ENCODE measurements at places on chromosomes 6 and 20.

GRCh38 chr6:135372758-135373157 is 124.8 kb downstream of the AHI1 start:
- DNase-seq: no peak

DNA sequence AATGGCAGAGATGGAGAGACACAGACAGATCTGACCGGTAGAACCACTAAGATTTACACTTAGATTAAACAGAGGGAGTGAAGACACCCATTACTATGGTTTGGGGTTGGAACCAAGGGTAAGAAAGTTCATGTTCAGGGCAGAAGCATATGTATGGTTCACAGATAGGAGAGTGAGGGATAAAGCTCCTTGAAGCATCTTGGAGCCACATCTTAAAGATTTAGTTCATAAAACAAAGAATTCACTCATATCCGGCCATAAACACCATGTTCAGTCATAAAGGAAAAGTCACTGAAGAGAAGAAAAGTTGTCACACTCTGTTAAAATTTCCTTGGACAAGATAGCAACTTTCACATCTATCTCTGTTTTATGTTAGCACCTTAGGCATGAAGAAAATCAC is 18.0 kb downstream of the STX7 start:
- no peak for DNase-seq

DNA sequence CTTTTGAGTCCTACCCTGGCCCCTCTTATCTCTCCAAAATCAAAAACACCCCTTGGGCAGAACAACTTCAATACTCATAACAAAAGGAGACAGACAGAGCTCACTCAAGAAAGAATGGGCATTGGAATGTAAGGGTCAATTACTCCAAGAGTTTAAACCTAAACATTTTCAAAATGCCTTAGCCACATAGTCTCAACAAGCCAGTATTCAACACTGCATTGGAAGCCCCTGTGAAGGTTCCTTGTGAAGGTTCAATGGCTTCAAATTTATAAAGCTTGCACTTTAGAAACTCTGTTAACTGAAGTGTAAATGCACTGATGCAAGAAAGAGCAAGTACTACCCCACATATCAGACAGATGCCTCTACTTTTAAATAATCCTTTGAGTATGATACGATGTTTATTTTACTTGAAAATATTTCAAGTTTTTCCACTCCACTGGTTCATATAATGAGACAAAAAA is 139.1 kb upstream of the LAMP5 start:
- no peak for DNase-seq

DNA sequence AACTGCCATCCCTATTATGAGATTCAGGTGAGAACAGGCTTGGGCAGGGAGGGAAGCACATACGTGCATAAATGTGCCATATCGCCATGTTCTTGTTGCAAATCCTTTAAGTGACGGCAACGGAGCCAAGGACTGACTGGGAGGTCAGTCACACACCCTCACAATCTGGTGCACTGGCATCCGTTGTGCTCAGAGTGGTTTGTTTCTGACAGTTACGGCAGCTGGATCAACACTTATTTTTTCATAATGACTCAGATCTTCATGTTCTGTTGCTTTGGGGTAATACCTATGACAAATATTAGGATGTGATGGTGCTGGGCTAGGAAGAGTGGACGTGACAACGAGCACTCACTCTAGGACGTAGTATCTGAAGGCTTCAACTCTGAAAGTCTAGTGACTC is 56.2 kb upstream of the PREP start:
- DNase-seq: no peak

GRCh38 chr20:57612436-57612835 is 7.8 kb downstream of the ZBP1 start:
- DNase-seq: no peak

DNA sequence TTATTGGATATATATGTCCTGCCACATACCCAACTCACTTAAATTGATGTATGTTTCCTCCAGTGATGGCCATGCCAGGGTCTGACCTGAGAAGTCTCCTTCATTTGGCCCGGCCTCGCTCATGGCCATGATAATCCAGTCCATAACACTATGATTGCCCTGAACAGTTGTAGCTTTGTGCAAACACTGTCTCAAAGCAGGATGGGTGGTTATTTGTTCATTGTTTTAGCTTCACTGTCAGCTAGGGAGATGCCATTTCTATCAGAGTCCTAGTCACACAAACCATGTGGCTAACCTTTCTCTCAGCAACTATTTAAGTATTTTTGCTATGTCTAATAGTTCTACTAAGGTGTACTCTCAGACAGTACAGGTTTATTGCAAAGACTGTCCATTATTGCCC is 47.6 kb upstream of the ZNF337 start:
- DNase-seq: no peak

- no peak for DNase-seq
These were observed 348.3 kb downstream of the DHX35 start for GRCh38 chr20:39310363-39310995.

- DNase-seq: no peak
These were observed 309.3 kb upstream of the CDYL start for GRCh38 chr6:4466769-4467480.

DNA sequence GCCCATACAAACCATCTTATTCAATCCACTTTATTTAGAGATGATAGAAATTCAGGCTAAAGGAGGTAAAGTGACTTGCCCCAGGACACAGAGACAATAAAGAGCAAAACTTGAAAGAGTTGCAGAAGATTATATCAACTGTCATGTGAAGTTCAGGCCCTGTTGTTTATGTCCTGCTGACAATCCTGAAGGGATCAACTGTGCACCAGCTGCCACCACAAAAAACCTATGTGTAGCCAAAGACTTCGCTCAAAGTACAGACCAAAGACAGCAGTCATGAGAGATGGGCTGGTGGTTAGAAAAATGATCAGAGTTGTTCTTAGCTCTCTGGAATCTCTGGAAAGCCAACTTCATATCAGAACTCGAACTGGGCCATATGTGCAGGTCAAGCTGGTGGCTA is 16.0 kb upstream of the CITED2 start:
- DNase-seq: no peak

DNA sequence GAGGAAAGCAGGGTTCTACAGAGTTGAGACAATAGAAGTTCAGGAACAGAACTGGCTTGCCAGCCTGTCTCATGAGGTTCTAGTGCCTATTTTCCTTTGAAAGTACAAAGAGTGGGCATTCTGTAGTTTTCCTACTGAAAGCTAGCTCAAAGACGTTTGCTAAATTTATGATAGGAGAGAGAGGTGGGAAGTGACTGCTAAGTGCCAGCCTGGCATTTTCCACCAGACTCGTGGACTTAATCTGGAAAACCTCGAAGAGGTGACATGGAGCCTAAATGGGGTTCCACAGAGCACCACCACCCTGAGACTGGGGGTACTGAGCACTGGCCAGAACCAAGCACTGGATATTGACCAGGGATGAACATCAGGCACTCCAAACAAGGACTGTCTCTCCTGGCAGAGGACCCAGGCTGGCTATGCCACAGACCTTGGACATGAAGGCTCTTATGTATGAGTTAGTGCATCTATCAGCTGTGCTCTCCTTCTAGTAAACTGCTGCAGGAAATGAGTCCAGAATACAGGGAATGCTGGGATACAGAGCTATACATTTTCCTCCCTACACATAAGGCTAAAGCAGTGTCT is 7.1 kb downstream of the PEX6 start:
- DNase-seq: no peak

- DNase-seq: no peak
These were observed 418.6 kb downstream of the CDKAL1 start for GRCh38 chr6:20952699-20953474.

GRCh38 chr20:62704341-62704948 is 4.2 kb upstream of the NTSR1 start:
- DNase-seq: no peak

DNA sequence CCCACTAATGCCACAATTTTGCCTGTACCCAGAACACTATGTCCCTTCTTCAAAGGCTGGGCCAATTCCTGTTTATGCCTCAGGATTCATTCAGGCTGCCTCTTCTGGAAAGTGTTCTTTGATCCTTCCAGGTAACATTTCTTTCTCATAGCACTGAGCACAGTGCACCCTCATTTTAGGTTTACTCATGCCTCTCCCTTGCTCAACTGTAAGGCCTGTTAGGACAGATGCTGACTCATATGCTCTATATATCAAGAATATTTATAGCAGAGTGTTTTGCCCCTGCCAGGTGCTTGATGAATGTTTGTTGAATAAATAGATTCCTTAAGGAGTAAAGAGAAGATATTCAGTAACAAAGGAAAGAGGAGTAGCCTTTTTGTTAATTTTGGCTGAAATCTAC is 263.9 kb downstream of the PHF3 start:
- DNase-seq: no peak

DNA sequence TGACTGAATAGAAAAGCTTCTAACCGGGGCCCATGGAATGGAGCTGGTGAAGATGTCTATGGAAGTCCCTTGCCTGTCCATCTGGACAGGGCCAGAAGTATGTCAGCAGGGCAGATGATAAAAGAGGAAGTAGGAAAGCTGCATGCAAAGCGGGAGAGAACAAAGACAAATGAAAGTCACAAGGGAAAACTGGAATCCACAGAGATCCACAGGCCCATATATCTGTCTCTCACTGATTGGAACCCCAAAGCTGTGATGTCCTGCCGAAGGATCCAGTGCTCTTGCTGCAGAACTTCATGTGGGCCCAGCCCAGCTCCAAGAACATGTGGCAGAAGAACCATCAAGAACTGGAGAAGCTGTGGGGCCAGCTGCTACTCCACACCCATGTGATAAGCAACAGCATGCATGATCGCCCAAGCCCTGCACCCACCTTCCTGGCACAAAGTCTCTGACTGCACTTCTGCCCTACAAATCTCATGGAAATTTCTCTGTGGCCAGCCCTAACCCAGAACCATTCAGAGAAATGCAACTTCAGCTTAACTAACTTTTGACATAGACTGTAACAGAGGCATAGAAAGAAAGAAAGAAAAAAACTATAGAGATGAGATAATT is 716.0 kb downstream of the KIF16B start:
- DNase-seq: no peak

DNA sequence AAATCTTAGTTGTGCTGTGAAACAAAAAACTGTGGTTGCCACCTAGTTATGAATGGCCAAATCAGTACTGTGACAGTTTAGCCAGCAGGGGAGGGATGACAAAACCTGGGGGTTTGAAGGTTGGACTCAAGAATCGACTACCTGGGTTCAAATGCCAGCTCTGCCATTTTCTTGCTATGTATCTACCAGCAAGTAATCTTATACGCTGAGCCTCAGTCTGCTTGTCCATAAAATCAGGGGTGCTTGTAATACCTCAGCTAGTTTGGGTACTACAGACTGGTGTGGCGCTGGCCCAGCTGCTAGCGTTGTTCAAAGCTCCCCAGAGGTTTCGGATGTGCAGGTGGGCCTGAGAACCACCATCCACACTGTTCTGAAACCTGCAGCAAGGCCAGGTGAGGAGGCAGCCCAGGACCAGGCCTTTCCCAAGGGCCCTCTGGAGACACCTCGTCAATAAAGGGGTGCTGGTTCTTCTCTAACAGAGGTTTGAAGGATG is 40.4 kb downstream of the TRAM2 start:
- DNase-seq: no peak

DNA sequence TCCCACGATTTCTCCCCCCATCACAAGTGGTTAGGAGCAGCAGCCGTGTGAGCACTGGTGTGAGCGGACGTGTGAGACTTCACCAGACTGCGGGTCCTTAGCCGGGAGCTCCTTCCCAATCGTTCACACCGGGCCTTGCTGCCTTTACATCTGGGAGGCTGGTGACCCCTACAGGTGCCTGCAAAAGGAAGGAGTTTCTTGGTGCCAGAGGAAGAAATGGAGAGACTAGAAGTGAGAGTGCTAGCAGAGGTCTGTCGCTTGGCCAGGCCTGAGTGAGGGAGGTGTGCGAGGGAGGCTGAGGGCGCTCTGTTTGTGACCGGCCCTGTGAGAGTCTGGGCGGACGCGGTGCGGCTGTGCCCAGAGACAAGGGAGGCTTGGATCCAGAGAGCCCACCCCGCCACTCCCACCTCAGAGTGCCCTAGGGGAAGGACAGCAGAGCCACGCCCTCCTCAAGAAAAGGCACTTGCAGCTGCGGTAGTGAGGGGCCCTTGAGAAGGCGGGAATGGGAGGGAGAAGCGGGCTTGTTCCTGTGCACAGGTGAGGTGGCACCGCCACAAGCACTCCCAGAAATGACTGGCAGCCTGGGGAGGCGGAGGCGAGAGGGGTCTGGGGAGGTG is 10.0 kb upstream of the ARMC2 start:
- DNase-seq: no peak

- no peak for DNase-seq
These were observed 86.4 kb upstream of the RIPOR2 start for GRCh38 chr6:25022140-25022553.

DNA sequence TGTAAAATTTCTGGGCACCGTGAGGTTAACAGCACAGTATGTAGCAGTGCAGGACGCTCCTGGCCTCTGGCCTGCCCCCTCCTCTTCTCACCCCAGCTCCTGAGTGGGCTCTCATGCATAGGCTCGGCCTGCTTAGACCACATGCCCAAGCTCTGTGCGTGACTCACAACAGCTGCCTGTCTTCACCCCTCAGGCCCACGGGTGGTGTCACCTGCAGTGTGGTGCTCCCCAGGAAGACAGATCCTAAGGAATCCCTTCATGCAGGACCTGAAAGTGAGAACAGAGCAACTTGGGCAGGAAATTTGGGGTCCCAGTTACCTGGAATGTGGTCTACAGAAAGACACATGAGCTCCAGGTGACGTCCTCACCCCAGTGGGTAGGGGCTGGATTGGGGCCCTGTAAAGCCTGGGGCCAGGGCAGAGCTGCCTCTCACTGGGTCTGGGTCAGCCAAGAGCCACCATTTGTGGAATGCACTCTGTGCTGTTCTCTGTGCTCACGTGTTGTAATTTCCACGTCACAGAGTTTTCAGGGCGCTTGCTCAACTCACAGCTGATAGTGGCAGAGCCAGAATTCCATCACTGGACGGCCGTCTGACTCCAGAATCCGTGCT is 37.0 kb upstream of the PXDC1 start:
- DNase-seq: no peak

- no peak for DNase-seq
These were observed 31.8 kb downstream of the CST9L start for GRCh38 chr20:23536328-23536974.

DNA sequence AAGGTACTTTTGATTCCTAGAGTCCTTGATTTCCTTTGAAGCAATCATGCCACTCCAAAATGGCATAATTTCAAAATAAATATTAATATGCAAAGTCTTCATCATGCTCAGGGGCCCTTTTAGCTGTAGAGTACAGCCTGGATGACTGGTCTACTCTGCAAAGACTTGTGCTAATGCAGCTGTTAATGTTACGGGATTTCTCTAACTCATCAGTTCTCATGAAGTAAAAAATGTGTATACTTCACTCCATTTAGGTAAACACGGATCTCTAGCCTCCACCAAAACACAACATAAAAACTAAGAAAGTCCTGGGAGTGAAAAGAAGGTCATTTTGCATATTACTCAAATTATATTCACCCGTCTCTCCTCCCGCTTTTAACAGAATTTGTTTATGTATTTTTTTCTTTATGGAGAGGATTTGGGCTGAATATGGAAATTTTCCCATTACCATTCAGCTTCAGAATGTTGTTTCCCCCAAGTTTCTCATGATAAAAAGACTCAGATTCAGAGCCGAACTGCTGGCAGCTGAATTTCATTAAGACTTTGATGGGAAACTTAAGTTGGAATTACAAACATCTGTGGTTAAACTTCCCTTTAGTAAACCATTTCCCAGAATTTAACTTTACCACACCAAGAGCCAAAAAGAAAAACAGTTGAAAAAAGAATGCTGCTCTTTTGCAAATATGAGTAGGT is 8.7 kb downstream of the LAMA4 start:
- no peak for DNase-seq

- DNase-seq: no peak
These were observed 43.7 kb downstream of the ARHGAP40 start for GRCh38 chr20:38645351-38645750.

- DNase-seq: no peak
These were observed 27.8 kb upstream of the RNF144B start for GRCh38 chr6:18359237-18359885.

GRCh38 chr6:2818593-2818992 is 23.1 kb downstream of the SERPINB1 start:
- DNase-seq: no peak
